ENCODE measurements at places on chromosomes 3 and 15.
A peak's percentile ranks its signal among the peaks of the same experiment; 100 is the strongest.

DNA sequence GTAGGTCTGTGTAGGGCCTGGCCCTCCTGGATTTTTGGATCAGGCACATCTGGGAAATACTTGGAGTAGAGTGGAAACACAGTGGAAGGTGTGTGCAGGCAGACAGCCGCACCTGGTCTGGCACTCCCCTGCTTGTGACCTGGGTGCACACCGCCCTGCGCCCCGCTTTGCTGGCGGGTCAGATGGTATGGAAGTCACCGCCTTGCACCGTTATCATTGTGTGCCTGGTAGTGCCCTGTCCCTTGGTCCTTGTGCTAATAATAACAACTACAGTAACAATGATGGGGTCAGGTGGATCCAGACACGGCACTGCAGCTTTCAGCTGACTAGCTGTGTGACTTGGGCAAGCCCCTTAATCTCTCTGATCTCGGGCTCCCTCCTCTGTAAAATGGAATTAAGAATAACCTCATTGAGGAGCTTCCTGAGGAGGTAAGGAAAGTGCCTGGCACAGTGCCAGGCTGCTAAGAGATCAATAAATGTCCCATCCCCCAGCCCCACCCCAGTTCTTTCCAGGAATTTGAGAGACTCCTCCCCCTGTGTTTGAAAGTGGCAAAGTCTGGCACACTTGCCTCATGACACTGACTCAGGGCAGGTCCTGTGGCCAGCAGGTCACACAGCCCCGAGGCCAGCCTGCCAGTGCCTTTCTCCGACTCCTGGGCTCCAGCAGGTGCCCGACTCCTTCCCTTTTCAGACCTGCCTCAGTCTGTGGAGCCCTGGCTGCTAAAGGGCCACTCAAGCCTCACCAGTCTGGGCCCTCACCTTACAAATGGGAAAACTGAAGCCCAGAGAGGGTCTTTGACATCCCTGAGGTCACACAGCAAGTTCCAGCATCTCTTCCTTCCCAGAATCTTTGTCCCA is 9.8 kb downstream of the ISG20 start:
- no peak for DNase-seq

DNA sequence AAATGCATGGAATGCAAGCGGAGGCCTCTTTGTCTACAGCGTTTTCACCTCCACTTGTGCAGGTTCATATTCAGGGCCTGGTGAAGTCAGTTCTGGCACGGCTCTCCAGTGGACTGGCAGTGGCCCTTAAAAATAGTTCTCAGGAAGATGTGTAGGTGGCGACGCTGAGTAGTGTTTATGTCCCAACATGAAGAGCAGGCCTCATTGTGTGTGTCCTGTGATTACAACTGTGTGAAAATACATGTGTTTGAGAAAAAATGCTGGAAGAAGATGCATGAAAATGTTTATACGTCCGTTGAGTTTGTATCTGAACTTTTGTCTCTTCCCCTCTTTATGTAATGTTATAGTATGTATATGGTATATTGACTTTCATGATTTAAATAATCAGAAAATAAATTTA is 7.2 kb downstream of the LIPC start:
- DNase-seq: peak; percentile 5

GRCh38 chr15:38389924-38390542 is 63.9 kb upstream of the FAM98B start:
- DNase-seq: peak; percentile 24

GRCh38 chr15:101724675-101725005 is 367 bp upstream of the TARS3 start:
- no peak for DNase-seq

DNA sequence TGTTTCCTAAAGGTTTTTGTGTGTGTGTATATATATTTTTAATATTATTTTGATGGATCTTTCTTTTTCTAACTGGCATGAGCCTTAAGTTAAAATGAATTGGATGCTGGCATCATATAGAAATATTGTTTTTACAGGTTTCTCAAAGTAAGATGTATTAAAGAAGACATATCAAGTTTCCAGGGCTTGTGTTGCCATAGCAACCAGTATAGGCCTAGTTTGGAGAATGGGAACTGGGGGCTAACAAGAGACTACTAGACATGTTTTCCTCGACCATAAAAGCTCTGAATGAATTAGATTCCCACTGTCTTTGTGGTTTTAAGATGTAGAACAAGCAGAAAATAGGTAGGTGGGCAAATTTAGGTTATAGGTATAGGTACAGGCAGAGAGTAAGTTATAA is 771.4 kb downstream of the TUSC7 start:
- DNase-seq: no peak

GRCh38 chr15:91752081-91752785 is 101.3 kb upstream of the SLCO3A1 start:
- DNase-seq: no peak
